ENCODE measurements at places on chromosomes 12 and 14.

GRCh38 chr12:109389146-109389545 lies 41.4 kb downstream of the MYO1H start:
- no peak overlapping the region for H3K4me3 ChIP-seq
- peaks cover 4% of the 10 kb centered on the region for H3K27me3 ChIP-seq
- no peak for DNase-seq
- no peak overlapping the region for H3K27ac ChIP-seq
- H3K36me3 ChIP-seq = no peaks in the 10 kb centered on the region
- no peaks in the 10 kb centered on the region for H3K4me1 ChIP-seq

GRCh38 chr14:81668626-81669274 lies 135.1 kb upstream of the SEL1L start:
- no peaks in the 10 kb centered on the region for H3K4me1 ChIP-seq
- no peak for DNase-seq
- no peak overlapping the region for H3K27ac ChIP-seq
- no peaks in the 10 kb centered on the region for H3K27me3 ChIP-seq

DNA sequence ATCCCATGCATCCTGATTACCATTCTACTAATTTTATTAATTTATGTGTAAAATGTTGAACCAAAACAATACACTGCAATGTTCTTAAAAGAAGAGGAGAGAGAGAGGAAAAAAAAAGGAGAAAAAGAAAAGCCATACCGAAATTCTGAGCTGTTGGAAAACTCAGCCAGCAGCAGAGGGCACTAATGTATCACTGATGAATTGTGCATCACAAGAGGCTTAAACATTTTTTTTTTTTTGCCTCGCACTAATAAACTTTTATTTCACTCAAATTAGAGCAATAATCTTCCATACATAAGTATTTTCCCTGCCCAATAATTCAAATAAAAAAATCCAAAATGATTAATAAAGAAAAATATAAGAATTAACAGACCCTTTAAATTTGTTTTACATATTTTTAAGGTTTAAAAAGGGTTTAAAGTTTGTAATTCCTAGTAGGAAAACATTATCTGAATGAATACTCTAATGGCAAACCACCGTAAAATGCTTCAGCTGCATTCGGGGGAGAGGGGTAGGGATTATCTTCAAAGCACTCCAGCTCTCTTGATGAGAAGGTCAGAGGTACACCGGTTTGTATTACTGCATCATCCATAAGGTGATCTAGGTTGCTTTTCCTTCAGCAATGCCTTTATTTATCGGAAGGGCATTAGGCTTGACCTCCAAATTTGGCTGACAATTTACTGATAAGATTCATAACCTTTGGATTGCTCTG lies 41.9 kb downstream of the ATP23 start:
- H3K27ac ChIP-seq = no peak overlapping the region
- H3K27me3 ChIP-seq = no peaks in the 10 kb centered on the region
- H3K4me3 ChIP-seq = no peak overlapping the region
- no peak for DNase-seq
- no peaks in the 10 kb centered on the region for H3K36me3 ChIP-seq

DNA sequence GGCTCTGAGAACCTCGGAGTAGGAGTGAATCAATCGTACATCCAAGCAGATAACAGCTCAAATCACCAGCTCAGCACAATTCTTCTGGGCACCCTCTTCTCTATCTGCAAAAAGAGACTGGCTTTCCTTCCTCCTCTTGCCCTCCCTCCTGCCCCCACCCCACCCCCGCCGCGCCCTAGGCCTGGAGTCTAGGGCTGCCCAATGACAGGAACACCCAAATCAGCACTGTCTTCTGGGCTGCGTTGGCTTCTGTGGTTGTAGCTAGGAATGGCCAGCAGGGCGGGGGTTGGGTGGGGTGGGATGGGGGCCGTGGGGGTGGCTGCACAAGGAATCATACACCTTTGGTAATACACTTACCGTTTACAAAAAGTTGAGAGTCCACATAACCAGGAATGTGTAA lies 28.0 kb upstream of the TMCC3 start:
- no peaks in the 10 kb centered on the region for H3K4me1 ChIP-seq
- H3K36me3 ChIP-seq = no peaks in the 10 kb centered on the region
- no peak overlapping the region for H3K27ac ChIP-seq
- no peak for DNase-seq
- no peaks in the 10 kb centered on the region for H3K27me3 ChIP-seq

- no peaks in the 10 kb centered on the region for H3K36me3 ChIP-seq
- H3K27me3 ChIP-seq = no peaks in the 10 kb centered on the region
- DNase-seq = no peak
- H3K4me1 ChIP-seq = no peaks in the 10 kb centered on the region
- no peak overlapping the region for H3K4me3 ChIP-seq
These were observed 36.5 kb upstream of the FRS2 start for GRCh38 chr12:69433653-69434052.

DNA sequence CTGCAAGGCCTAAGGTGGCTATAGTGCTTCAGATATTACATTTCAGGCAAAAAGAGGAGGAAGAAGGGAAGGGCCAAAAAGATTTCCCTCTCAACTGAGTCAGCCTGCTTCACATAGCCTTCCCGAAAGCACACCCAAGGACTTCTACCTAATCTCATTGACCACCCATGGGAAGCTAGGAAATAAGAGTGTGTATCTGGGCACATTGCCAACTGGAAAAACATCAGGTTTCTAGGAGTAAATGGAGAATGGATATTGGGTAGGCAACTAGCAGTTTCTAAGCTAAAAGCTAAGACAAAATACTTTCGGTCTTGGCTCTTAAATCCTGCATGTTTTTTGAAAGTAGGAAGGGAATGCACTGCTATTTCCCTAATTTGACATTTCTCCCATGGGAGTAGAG lies 221.7 kb upstream of the GRIP1 start:
- no peak overlapping the region for H3K27ac ChIP-seq
- H3K4me1 ChIP-seq = no peaks in the 10 kb centered on the region
- no peak overlapping the region for H3K4me3 ChIP-seq
- DNase-seq = no peak

DNA sequence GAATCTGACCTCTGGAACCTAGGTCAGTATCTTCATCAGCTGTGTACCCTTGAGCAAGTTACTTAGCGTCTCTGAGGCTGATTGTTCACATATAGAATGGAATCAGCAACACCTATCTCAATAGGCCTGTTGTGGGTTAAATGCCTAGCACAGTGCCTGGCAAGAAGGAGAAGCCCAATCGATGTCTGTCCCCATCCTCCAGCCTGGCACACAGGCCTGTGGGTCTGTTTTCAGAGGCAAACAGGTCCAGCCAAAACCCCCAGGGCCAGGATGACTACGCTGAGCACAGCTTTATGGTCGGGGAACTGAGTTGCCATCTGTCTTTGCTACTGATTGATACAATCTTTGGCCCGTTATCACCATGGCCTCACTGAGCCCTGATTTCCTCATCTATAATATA lies 89.2 kb downstream of the NUAK1 start:
- no peak for DNase-seq
- H3K4me1 ChIP-seq = no peaks in the 10 kb centered on the region
- H3K27ac ChIP-seq = no peak overlapping the region
- H3K4me3 ChIP-seq = no peak overlapping the region
- no peaks in the 10 kb centered on the region for H3K27me3 ChIP-seq
- no peaks in the 10 kb centered on the region for H3K36me3 ChIP-seq

GRCh38 chr14:70685474-70686197 lies 43.9 kb downstream of the TTC9 start:
- no peaks in the 10 kb centered on the region for H3K36me3 ChIP-seq
- no peaks in the 10 kb centered on the region for H3K27me3 ChIP-seq
- no peak for DNase-seq
- no peak overlapping the region for H3K4me3 ChIP-seq
- H3K4me1 ChIP-seq = no peaks in the 10 kb centered on the region
- no peak overlapping the region for H3K27ac ChIP-seq

- no peak overlapping the region for H3K27ac ChIP-seq
- H3K4me1 ChIP-seq = peaks cover 19% of the 10 kb centered on the region
- no peak overlapping the region for H3K4me3 ChIP-seq
- no peaks in the 10 kb centered on the region for H3K36me3 ChIP-seq
- H3K27me3 ChIP-seq = no peaks in the 10 kb centered on the region
- no peak for DNase-seq
These were observed 118.6 kb downstream of the PLXNC1 start for GRCh38 chr12:94266796-94267536.

GRCh38 chr12:132445884-132446632 lies 43.9 kb upstream of the FBRSL1 start:
- H3K4me1 ChIP-seq = peaks cover 29% of the 10 kb centered on the region
- peak overlapping the region; percentile 45 for H3K4me3 ChIP-seq
- peak; percentile 58 for DNase-seq
- H3K36me3 ChIP-seq = no peaks in the 10 kb centered on the region
- H3K27ac ChIP-seq = peak overlapping the region; percentile 80

DNA sequence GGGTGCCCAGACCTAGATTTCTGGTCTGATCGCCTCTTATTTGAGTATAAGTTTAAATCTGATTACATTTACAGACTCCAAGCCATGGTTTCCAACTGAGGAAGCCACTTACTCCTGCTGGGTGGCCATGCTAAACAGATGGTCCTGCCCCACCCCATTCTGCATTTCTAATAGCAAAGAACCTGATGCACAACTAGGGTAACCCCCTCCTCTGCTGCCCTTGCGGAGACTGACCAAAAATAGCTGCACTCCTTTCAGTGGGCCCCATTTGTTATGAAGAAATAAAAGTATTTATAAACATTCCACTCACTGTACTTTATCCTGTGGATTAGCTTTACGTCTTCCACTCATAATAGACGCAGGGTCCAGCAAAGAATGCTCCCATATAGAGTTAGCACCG lies 6.8 kb downstream of the GIT2 start:
- H3K4me1 ChIP-seq = peaks cover 6% of the 10 kb centered on the region
- no peak overlapping the region for H3K4me3 ChIP-seq
- peaks cover 50% of the 10 kb centered on the region for H3K36me3 ChIP-seq
- DNase-seq = no peak
- no peaks in the 10 kb centered on the region for H3K27me3 ChIP-seq

DNA sequence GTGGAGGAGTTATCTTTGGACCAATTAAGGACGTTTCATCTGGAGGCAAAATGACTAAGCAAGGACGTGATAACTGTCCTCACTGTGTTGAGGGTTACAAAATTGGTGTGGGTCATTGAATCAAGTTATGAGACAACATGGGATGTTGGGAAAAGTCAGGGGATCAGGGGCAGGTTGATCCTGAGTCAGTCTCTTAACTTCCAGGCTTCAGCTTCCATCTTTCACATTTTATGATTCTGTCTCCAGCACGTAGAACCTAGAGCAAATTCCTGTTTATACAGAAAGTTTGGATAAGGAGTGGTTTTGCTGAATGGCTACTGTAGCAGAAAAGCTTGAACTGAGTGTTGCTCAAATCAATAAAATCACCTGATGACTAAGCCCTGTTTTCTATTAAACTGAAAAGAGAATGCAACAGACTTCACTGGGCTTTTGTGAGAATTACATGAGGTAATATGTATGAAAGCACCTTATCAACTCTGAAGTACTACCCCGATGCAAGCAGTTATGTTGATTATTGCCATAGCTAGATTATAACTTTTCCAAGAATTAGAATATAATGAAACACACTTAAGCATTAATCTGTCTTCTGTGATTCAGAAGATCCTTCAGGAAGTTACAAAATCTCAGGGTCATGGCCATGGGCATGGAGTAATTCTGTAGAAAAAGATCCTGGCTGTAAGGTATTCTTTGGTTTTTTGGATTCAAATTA lies 184.8 kb downstream of the ETV6 start:
- H3K4me3 ChIP-seq = no peak overlapping the region
- H3K4me1 ChIP-seq = peaks cover 7% of the 10 kb centered on the region
- no peak overlapping the region for H3K27ac ChIP-seq
- no peak for DNase-seq

GRCh38 chr14:99395909-99396530 lies 84.6 kb downstream of the SETD3 start:
- DNase-seq = peak; percentile 10
- peaks cover 26% of the 10 kb centered on the region for H3K36me3 ChIP-seq
- no peak overlapping the region for H3K4me3 ChIP-seq
- H3K27ac ChIP-seq = no peak overlapping the region
- H3K4me1 ChIP-seq = no peaks in the 10 kb centered on the region
- no peaks in the 10 kb centered on the region for H3K27me3 ChIP-seq

DNA sequence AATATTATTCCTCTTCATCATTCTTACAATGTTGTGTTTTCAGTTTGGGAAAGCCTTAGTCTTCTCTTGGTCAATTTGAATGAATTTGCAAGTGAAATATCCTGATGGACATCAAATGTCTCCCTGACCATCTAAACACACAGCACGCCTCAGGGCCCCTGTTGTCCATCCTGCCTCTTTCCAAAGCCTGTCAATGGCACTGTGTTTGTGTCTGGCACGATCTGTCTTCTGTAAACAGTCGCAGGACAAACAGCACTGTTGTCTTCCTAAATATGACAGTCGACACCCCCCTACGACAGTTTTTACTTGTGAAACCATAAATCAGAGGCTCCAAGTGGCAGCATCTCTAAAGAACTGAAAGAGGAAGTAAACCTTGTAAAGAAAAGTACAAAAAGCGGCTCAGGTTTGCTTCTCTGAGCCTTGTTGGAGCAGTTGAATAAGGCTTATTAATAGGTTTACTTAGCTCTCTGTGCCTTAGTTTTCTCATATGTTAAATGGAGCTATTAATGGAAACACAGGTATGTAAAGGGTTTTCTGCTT lies 285.8 kb downstream of the NRXN3 start:
- no peak overlapping the region for H3K4me3 ChIP-seq
- no peak overlapping the region for H3K27ac ChIP-seq
- no peaks in the 10 kb centered on the region for H3K36me3 ChIP-seq
- no peak for DNase-seq
- no peaks in the 10 kb centered on the region for H3K27me3 ChIP-seq
